ENCODE measurements at places on chromosomes 11 and 22.

GRCh38 chr22:37557321-37558001 lies 2.8 kb upstream of the CDC42EP1 start:
- no peak for DNase-seq

DNA sequence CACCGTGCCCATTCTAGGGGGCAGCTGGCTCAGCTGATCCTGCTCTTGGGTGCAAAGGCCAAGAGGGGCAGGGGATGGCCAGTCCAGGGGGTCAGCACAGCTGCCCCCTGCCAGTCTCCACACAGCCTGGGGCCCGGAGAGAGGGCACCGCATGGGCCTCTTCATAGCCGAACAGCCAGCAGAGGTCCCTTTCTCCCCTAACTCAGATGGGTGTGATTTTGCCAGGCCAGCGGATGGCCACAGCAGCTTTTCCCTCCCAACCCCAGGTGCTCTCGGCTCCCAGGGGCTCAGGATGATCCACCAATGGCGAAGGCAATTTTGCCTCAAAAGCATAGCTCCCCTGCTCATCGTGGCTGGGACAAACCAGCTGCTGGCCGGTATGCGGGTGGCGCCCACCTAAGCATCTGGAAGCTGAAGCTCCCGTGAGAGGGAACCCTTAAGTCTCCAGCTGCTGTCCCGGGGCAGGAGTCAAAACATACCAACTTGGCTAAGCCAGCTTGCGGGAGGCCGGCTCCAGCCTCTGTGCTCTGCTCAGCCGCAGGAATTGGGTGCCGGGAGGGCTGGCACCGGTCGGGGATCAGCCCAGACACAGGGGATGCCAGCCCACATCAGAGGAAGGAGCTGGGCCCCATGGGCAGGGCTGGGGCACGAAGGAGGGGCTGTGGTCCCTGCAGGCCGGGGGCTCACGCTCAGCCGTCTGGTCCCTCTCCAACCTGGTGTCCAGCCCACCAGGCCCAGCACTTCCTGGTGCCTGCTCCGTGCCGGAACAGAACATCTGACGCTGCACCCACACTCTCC lies 30.5 kb upstream of the GNB1L start:
- no peak for DNase-seq

DNA sequence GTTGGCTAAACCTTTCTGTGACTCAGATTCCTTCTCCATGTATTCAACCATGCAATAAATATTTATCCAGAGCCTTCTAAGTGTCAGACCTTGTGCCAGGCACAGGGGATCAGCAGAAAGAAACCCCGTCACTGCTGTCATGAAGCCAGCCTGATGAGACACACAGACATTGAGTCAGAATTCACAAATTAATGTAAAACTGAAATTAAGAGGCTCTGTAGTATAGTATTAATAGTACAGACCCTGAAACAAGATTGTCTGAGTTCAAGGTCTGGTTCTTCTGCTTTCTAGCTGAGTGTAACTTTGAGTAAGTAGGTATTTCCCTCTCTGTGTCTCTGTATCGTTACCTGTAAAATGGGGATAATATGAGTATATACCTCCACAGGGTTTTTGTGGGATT lies 46.9 kb downstream of the ME3 start:
- no peak for DNase-seq

- DNase-seq: no peak
Observed at GRCh38 chr11:119659971-119660723, 68.9 kb downstream of the NECTIN1 start.

DNA sequence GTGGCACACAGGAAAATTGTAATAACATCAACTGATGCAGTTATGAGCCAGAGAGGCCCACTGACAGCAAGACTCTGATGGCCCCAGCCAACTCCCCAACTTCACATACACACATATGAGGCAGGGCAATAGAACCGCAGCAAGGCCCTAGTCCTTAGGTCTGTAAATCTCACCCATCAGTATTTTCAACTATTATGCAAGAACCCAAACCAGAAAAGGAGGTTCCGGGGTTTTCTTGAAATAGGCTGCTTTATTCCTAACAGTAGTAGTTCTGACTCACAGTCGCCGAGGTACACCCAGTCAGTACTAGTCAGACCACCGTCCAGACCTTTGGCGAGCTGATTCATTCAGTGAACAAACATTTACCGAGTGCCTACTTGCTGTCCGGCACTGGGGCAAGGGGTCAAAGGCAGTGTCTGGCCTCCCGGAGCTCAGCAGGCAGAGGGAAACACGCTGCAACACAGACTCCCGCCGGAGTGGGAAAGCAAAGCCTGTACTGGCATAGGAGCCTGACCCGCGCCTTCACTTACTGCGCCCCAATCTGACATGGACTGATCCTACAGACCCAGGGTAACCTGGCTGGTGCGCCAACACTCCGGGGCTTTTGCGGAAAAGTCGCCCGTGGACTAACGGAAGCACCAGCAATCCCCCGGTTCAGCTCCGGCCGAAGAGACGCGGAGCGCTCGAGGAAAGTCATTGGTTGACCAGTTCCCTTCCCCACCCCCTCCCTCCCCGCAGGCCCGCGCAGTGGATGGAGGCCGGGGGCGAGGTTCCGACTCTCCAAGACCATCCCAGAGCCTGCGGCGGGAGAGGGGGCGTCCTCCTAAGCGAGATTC lies 1.3 kb downstream of the PLEKHA7 start:
- no peak for DNase-seq

DNA sequence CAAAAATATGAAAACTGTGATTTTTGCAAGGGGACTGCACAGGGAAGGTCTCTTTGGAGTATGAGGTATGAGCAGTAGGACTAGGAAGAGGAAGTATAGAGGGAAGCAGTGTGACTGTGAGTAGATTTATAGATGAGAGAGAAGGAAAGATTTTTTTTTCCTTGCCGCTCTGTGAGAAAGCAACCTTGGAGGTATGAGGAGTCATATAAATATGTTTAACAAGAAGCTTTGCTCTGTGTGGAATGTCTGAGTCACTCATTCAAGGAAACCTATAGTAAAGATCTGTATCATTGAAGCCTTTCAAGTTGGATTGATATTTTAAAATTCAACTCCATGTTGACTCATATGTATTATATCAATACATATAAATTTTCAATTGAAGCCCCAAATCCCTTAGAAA lies 26.2 kb downstream of the DNHD1 start:
- no peak for DNase-seq

- no peak for DNase-seq
Observed at GRCh38 chr11:120404495-120404894, 68.3 kb downstream of the ARHGEF12 start.

Data from GM13976 (cell line).